ENCODE measurements at places on chromosomes 1 and 21.

DNA sequence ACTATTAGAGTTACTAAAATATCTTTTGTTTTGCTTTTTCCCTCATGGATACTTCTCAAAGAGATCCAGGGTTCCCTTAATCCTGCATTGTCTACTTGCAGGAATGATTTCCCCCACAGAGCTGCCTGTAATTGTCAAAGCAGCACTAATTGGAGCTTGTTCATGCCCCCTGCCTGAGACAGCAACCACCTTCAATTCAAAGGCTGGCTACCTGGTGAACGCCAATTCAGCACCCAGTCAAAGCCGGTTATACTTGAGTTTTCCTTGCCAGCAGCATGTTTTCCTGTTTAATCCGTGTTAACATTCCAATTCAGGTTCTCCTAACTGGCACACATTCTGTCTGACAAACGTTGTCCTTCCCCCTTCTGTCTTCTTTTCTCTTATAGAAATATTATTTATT, 382.9 kb downstream of the NTNG1 start:
- DNase-seq, result no peak

DNA sequence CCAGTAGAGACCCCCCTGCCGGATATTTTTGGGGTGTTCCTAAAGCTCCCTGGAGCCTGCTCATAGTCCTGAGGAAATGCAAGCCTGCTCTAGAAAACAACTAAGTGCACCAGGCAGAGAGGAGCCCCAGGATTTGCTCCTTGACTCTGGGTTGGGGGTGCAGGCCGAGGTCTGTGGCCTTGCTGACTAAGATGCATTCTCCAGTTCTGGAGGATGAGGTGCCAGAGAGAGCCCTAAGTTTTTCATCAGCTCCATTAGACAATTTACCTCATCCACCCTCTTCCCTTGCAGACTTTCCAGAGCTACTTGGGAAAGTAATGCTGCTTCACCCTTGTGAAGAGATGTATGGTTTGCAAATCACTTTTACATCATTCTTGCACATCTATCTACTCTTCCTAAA, 9.1 kb downstream of the TUFT1 start:
- no peak for DNase-seq

DNA sequence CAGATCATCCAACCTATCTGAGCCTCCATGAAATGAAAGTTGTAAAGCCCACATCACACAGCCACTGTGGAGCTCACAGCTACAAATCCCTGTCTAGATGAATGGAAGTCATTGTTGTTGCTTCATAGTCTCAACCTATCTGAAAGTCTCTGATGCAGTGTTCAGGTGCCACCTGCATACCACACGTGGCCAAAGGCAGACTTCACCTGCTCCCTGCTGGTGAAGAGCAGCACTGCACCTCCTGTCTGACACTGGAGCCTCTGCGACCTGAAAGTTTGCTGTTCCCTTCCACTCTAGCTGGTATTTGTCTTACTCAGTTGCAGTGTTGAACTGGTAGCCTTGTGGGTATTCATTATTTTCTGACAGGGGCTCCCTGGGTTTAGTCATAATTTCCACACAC, 18.4 kb downstream of the LORICRIN start:
- DNase-seq, result no peak

- DNase-seq, result no peak
Observed at GRCh38 chr1:105730701-105731100, 1325.8 kb upstream of the PRMT6 start.

- no peak for DNase-seq
Observed at GRCh38 chr1:244653439-244654107, 647 bp downstream of the DESI2 start.

DNA sequence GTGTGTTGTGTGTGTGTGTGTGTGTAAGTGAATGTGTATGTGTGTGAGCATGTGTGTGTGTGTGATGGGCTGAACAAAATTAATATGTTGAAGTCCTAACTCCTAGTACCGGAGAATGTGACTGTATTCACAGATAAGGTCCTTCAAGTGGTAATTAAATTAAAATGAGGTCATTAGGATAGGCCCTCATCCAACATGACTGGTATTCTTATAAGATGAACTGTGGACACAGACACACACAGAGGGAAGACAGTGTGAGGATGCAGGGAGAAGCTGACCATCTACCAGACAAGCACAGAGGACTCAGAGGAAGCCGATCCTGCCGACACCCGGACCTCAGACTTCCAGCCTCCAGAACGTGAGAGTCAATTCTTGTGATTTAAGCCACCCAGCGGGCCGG, 91.2 kb upstream of the PGBD5 start:
- DNase-seq, result no peak

DNA sequence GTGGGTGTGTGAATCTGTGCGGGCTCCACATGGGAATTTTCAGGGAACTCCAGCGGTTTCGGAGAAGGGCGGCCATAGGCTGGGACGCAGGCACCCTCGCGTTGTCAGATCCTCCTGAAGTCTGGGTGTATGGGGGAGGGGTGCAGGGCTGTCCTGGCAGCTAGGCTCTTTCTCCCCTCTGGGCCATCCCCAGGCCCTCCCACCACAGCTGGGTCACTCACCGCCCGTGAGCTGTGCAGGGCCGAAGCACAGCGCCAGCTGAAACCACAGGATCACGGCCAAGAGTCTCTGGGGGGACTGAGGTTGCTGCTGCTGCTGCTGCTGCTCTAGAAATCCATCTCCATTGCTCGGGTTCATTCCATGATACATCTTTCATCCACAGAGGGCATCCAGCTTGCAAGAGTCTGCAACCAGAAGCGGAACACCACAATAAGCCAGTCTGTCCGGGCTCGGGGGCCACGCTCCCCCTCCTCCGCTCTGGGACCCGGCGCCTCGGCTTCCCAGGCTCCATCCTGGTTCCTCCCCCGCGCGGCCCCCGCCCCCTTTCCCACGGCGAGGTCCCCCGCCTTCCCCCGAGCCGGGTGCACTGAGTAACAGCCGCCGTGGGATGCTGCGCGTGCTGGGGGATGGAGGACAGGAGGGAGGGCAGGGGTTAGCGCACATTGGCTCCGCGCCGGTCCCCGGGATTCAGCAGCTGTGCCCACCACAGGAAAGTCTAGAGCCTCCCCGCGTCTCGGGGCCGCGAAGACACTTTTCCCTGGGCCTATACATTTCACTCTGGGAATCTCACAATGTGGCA, 720 bp downstream of the SUSD4 start:
- DNase-seq, result no peak

GRCh38 chr1:25504706-25505595, 38.5 kb upstream of the LDLRAP1 start:
- no peak for DNase-seq

GRCh38 chr1:67970088-67970487, 80.3 kb downstream of the DIRAS3 start:
- no peak for DNase-seq

DNA sequence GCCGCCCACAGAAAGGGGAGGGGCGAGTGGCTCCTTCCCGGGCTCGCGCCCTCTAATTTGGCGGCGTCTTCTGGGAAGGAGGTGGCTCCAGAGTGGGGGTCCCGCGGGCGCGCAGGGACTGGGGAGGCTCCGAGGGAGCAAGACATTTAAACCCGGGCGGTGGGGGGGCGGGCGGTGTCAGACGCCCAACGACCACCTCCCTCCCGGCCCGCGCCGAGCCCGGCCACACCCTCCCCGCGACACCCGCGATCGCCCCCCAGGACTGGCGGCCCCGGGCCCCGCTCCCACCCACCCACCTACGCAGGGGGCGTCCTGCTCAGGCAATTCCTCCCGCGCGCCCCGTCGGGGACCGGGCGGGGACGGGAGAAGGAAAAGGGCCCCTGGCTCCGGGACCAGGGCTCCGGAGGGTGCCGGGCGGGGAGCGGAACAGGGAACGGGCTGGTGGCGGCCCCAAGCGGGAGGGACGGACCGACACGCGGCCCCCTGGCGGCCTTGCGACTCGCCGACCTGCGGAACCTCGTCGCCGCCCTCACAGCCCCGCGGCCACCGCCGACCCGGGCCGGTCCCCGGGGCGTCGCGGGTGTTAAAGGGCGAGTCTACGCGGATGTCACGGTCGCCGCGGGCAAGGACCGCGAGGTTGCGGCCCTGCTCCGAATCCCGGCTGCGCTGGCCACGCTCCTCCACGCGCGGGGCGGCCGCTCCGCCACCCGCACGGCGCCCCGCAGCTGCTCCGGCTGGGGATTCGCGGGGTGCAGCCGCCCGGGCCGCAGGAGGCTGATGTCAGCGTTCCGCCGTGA, 94.0 kb upstream of the FMN2 start:
- no peak for DNase-seq

DNA sequence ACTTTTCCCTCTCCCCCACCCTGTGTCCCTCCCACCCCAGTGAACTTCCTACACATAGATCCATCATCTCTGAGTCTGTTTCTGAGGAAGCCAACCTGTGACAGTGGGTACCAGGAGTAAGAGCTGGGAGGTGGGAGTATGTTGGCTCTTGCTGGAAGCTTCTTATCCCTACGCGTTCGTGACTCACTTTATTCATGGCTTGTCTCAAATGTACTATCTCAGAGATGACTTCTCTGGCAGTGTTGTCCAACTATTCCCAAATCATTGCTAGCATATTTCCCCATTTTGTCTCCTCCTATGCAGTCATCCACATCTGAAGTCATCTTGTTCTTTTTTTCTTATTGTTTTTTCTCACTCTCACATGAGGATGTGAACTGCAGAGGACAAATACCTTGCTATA, 88.0 kb downstream of the HIVEP3 start:
- no peak for DNase-seq

- DNase-seq, result no peak
Observed at GRCh38 chr1:166237675-166238074, 70.9 kb upstream of the FAM78B start.

DNA sequence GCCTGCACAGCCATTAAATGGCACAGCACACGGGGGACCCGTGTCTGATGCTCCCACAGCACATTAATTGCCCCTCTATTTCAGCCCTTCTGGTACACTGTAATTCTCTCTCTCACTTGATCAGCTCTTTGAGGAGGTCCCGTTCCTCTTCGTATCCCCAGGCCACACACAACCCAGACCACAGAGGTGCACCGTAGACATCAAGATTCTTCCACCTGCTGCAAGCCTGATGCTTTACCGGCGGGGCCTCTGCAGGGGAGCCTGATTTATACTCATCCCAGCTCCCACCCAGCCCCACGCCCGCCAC, 759 bp downstream of the SMYD3 start:
- no peak for DNase-seq

- no peak for DNase-seq
Observed at GRCh38 chr1:101742509-101742908, 254.2 kb downstream of the OLFM3 start.

DNA sequence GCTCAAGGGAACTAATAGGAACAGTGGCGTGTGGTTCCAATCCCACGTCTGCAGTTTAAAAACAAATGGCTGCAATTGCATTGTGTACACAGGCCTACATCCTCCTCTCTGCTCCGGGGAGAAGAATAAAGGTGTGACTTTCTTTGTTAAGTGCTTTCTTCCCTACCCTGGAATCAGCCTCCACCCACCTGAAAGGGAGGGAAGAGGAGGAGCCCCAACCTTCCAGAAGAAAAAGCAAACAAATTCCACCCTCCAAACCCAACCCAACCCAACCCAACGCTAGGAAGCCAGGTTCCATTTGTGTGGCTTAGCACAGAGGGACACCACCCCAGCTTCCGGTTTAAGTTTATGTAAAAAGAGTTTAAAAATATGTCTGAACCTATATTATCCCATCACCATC, 11.8 kb upstream of the BACE2 start:
- DNase-seq, result no peak

DNA sequence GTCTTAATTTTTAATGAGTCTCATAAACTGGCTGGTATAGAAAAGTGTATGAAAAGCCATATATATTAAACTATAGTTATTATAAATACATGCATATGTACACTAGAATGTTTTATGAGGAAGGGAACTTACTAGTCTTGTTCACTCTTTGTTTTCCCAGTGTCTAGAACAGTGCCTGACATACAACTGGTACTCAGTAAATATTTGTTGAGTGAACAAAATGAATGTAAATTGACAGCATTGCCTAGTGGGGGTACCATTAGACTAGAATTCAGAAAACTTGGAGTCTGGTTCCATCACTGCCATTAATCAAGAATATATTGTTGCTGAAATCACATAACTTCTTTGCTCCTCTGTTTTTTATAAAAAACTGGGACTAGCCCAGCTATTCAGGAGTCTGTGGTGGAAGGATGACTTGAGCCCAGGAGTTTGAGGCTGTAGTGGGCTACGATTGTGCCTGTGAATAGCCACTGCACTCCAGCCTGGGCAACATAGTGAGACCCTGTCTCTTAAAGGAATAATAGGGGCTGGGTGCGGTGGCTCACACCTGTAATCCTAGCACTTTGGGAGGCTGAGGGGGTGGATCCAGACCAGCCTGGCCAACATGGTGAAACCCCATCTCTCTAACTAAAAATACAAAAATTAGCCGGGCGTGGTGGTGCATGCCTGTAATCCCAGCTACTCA, 51.1 kb downstream of the NFIA start:
- no peak for DNase-seq

DNA sequence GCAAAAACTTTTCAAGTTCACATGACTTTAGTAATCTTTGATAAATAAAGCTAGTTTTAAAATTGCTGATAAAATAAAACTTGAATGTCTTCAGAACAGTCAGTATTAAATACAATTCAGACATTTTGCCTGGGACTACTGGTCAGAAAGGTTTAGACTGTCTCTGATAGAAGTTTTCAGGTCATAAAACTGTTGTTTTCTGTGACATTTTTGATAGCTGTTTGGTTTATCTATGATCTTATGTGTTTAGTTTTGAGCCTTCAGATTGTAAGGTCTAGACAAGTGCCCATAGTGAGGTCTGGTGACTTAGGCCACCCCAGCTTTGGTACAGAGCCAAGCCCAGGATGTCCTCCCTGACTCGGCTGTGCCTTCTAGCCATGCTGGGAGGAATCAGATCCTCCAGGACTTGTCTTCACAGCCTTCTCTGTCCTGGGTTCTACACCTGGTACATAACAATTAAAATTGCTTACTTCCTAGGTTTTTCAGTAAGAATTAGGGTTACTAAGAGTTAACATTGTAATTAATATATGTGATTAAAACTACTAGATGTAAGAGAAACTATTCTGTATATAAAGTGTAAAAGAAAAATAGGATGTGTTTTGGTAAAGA, 15.1 kb upstream of the DNAH14 start:
- no peak for DNase-seq
